ENCODE measurements at places on chromosomes 16 and 17.

DNA sequence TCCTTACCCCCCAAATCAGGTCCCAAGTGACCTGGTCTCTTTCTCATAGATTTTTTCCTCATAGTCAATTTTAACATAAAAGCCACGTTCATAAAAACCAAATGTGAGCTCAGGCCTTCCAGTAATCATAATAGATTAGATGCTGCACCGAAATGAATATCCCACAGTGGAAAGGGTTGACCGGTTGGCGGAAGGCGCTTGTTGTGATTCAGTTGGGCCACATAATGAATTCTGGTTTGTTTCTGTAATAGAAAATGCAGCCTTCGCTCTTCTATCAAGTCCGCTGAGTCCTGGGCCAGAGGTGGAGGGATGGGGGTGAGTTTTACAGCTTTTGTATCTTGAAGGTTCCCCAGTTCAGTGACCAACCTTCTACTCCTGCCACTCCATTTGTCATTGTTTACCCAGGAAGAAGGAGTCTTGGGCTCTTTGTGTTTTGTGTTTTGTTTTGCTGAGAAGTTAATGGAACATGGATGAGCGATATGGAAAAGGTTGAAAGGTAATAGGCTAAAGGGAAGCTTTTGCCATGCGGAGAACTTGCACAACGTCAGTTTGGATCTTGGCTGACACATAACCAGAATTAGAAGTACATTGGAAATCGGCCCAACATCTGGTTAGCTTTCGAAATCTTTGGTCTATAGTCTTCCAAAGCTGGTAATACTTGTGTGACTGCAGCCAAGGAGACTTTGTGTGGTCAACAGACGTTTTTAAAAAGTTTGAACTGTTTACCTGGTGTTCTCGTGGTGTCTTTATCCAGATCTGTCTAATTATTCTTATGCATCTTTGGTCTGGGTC, 89.5 kb downstream of the CLEC16A start:
- no peak overlapping the region for H3K4me3 ChIP-seq
- peaks cover 28% of the 10 kb centered on the region for H3K4me1 ChIP-seq
- H3K27ac ChIP-seq, result peak overlapping the region; percentile 68
- H3K36me3 ChIP-seq, result peaks cover 14% of the 10 kb centered on the region

- no peaks in the 10 kb centered on the region for H3K4me1 ChIP-seq
- H3K27ac ChIP-seq, result no peak overlapping the region
- H3K36me3 ChIP-seq, result no peaks in the 10 kb centered on the region
- DNase-seq, result no peak
- H3K27me3 ChIP-seq, result no peaks in the 10 kb centered on the region
Measured at GRCh38 chr16:66481943-66482390, 54.9 kb downstream of the BEAN1 start.

DNA sequence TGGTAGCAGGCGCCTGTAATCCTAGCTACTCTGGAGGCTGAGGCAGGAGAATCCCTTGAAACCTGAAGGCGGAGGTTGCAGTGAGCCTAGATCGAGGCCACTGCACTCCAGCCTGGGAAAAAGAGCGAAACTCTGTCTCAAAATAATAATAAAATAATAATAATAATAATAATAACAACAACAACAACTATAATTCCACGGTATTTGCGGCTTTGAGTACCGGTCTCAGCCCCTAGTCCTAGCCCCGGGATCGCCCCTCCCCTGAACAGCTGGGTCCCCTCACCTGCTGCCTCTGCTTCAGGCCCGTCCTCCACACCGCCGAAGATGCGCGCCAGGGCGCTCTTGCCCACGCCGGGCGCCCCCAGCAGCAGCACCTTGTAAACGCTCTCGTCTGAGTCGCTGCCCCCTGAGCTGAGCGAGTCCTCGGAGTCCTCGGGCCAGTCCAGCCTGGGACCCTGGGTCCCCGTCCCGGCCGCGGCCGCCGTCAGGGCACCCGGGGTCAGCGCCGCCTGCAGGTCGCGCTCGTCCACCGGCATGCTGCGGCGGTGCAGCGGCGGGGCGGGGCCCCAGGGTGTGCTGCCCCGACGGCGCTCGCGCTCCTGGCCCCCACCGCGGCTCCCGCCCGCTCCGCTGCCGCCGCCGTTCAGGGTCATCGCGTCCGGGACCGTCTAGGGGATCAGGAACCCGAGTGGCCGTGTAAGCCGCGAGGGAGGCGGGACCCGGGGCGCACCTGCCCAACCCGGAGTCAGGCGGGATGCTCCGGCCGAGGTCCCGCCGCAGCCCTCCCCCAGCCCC, 611 bp downstream of the RRAD start:
- H3K36me3 ChIP-seq, result peaks cover 14% of the 10 kb centered on the region
- H3K4me3 ChIP-seq, result peak overlapping the region; percentile 60
- no peaks in the 10 kb centered on the region for H3K27me3 ChIP-seq
- no peak for DNase-seq

GRCh38 chr16:81516478-81517149, 72.0 kb downstream of the CMIP start:
- DNase-seq, result peak; percentile 76
- no peaks in the 10 kb centered on the region for H3K36me3 ChIP-seq
- H3K27ac ChIP-seq, result no peak overlapping the region
- H3K4me3 ChIP-seq, result no peak overlapping the region
- H3K4me1 ChIP-seq, result no peaks in the 10 kb centered on the region
- H3K27me3 ChIP-seq, result no peaks in the 10 kb centered on the region

DNA sequence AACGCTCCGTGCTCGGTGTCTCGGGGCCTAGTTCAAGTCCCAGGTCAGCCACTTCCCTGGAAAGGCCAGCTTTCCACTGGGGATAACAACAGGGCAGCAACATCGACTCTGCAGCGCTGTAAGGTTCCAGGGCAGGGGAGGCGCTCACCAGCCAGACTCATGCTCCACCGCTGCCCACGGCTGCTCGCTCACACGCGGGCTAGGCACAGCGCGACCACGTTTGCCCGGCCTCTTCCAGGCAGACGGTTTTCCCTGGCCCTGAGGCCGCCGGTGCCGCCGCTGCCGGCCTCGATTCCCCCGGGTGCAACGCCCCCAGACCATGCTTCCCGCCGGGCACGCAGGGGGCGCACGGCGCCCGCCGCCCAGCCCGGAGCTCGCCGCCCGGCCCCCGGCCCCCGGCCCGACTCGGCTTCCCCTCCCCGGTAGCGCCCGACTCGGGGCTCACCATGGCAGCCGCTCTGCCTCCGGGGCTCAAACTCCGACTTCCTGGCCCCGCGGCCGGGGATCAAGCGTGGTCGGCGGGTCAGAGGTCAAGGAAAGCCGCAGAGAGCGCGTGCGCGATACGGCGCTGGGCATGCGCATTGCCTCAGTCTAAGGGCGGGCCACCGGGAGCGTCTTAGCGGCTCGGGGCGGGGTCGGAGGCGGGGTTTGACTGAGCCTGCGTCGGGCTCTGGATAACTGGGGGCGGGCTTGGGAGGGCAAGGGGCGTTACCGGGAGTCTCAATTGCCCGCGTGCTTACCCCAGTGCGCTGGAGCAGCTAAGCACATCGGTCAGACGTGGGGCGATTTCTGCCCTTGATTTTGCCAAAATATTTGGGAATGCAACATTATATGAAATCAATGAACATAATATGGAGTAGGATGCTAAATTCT, at the start of gene PAM16:
Gene PAM16, minus strand, starts transcription at position 535 of the 873 bp plus-strand sequence. Its CDS starts 87 bp downstream, at position 448.
- H3K36me3 ChIP-seq, result no peaks in the 10 kb centered on the region
- H3K4me3 ChIP-seq, result peak within 1 kb of the TSS; percentile 66
- H3K27me3 ChIP-seq, result no peaks in the 10 kb centered on the region
- DNase-seq, result peak; percentile 96

DNA sequence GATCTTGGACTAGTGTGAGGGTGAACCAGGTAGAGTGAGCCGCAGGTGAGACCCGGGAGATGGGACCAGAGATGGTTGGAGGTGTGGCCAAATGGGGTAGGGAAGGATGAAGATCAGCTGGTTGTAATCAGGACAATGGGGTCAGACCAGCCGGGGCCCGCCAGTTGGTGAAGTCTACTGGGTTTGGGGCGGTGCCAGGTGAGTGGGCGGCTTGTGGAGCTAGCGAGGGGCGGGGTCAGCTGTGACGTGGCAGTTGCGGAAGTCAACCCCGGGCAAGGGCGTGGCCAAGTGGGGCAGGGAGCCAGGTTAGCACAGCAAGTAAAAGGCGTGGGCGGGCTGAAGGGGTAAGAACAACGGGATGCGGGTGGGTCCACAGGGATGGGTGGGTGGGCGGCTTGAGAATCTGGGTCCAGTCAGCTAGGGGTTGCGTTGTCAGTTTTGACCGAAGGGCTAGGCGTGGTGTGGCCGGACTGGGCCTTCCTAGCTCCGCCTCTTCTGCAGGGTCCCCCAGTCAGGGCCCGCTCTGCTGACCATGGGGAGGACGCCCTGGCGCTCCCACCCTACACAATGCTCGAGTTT, 25.5 kb upstream of the ALKBH5 start:
- no peaks in the 10 kb centered on the region for H3K27me3 ChIP-seq
- DNase-seq, result peak; percentile 96
- peak overlapping the region; percentile 39 for H3K27ac ChIP-seq
- no peaks in the 10 kb centered on the region for H3K36me3 ChIP-seq

- DNase-seq, result no peak
- H3K27ac ChIP-seq, result peak overlapping the region; percentile 25
- H3K4me1 ChIP-seq, result no peaks in the 10 kb centered on the region
- H3K4me3 ChIP-seq, result no peak overlapping the region
- no peaks in the 10 kb centered on the region for H3K27me3 ChIP-seq
- H3K36me3 ChIP-seq, result peaks cover 12% of the 10 kb centered on the region
Measured at GRCh38 chr17:17088541-17089525, 46.6 kb downstream of the MPRIP start.

GRCh38 chr17:68456339-68457167, 743 bp downstream of the WIPI1 start:
- peak overlapping the region; percentile 98 for H3K27ac ChIP-seq
- peak overlapping the region; percentile 61 for H3K4me3 ChIP-seq
- H3K36me3 ChIP-seq, result peaks cover 12% of the 10 kb centered on the region

- H3K36me3 ChIP-seq, result peaks cover 62% of the 10 kb centered on the region
- DNase-seq, result no peak
- no peak overlapping the region for H3K27ac ChIP-seq
- H3K27me3 ChIP-seq, result no peaks in the 10 kb centered on the region
Measured at GRCh38 chr16:71672125-71672524, 46.1 kb downstream of the MARVELD3 start.

DNA sequence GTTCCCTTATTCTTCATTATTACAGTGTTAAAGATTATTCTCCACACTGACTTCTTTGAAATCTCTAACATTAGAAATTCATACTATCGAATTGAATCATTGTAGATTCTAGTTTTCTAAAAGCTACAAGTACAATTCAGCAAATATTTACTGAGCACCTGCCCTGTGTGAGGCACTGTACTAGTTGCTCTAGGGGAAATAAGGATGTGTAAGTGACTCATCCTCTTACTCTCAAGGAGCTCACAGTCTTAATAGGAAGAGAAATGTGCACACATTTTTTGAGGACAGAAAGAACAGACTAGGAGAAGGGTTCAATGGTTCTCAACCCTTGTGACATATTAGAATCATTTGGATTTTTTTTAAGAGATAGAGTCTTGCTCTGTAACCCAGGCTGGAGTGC, 7.7 kb upstream of the SLFN12L start:
- no peak overlapping the region for H3K27ac ChIP-seq
- H3K4me3 ChIP-seq, result no peak overlapping the region
- no peaks in the 10 kb centered on the region for H3K36me3 ChIP-seq
- no peaks in the 10 kb centered on the region for H3K27me3 ChIP-seq
- peaks cover 2% of the 10 kb centered on the region for H3K4me1 ChIP-seq

GRCh38 chr16:86886651-86887050, 308.3 kb downstream of the FOXL1 start:
- DNase-seq, result no peak
- H3K36me3 ChIP-seq, result no peaks in the 10 kb centered on the region
- H3K4me3 ChIP-seq, result no peak overlapping the region
- no peaks in the 10 kb centered on the region for H3K27me3 ChIP-seq

GRCh38 chr16:11211977-11212797, 43.8 kb downstream of the SOCS1 start:
- H3K27ac ChIP-seq, result no peak overlapping the region
- no peak for DNase-seq

- H3K36me3 ChIP-seq, result no peaks in the 10 kb centered on the region
- no peaks in the 10 kb centered on the region for H3K27me3 ChIP-seq
- no peak for DNase-seq
- peaks cover 10% of the 10 kb centered on the region for H3K4me1 ChIP-seq
Measured at GRCh38 chr17:2101448-2102257, 46.8 kb downstream of the HIC1 start.

DNA sequence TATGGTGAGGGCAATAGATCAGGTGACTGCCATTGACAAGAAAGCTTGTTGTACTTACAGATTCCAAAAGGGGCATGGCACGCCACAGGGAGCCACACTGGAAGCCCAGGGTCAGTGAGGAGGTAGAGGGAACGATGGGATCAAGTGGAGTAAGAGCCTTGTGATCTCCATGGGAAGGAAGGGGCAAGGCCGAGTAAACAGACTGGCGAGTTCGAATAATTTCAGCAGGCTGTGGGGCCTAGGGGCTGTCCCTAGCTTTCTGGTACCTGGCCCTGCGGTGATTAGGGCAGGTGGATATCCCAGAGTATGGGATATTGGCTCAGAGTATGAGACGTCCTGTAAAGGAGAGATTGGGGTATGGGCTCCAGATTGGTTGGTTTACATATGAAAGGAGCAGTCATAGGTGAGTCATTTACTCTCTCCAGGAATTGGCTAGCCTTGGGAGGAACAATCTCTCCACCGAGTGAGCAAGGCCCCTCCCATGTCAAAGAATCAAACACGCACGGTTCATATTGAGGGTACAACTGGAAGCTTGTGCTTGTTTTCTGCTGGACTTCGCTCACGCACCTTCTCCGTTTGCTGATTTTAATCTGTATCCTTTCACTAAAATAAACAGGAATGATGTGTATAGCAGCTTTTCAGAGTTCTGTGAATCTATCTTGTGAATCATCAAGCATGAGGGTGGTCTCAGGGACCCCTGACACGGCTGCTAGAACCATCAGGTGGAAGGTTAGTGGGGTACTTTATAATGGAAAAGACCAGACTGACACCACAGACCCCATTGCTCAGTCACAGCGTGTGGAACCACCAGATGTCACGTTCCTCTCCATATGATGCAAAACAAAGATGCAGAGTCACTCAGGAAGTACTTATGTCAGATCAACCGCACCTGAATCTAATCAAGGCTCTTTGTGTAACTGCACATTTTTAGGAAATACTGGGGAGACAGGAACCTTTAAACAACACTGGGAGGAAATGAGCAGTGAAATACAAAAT, 27.9 kb downstream of the GABARAPL2 start:
- H3K4me3 ChIP-seq, result no peak overlapping the region
- no peak for DNase-seq
- peaks cover under 1% of the 10 kb centered on the region for H3K36me3 ChIP-seq

GRCh38 chr16:85137323-85138072, 25.2 kb upstream of the CIBAR2 start:
- peak; percentile 96 for DNase-seq
- no peaks in the 10 kb centered on the region for H3K27me3 ChIP-seq
- no peaks in the 10 kb centered on the region for H3K36me3 ChIP-seq
- H3K27ac ChIP-seq, result peak overlapping the region; percentile 79
- peak overlapping the region; percentile 11 for H3K4me3 ChIP-seq
- peaks cover 52% of the 10 kb centered on the region for H3K4me1 ChIP-seq

GRCh38 chr17:58161566-58161965, 5.2 kb upstream of the OR4D2 start:
- no peak overlapping the region for H3K27ac ChIP-seq
- no peaks in the 10 kb centered on the region for H3K27me3 ChIP-seq
- no peak for DNase-seq
- H3K4me3 ChIP-seq, result no peak overlapping the region

- DNase-seq, result no peak
- no peak overlapping the region for H3K27ac ChIP-seq
- no peaks in the 10 kb centered on the region for H3K27me3 ChIP-seq
- no peaks in the 10 kb centered on the region for H3K36me3 ChIP-seq
Measured at GRCh38 chr16:80056324-80056723, 455.8 kb upstream of the MAF start.

- H3K27ac ChIP-seq, result peak overlapping the region; percentile 55
- H3K27me3 ChIP-seq, result no peaks in the 10 kb centered on the region
- H3K4me3 ChIP-seq, result no peak overlapping the region
- H3K36me3 ChIP-seq, result no peaks in the 10 kb centered on the region
Measured at GRCh38 chr17:29357821-29358232, 32.3 kb upstream of the TAOK1 start.

- H3K36me3 ChIP-seq, result no peaks in the 10 kb centered on the region
- H3K27ac ChIP-seq, result no peak overlapping the region
- H3K4me3 ChIP-seq, result no peak overlapping the region
- DNase-seq, result no peak
Measured at GRCh38 chr17:14428648-14429029, 127.8 kb downstream of the HS3ST3B1 start.

All from right atrium auricular region (tissue), 2 donors.